ENCODE measurements at places on chromosomes 13 and 19.

DNA sequence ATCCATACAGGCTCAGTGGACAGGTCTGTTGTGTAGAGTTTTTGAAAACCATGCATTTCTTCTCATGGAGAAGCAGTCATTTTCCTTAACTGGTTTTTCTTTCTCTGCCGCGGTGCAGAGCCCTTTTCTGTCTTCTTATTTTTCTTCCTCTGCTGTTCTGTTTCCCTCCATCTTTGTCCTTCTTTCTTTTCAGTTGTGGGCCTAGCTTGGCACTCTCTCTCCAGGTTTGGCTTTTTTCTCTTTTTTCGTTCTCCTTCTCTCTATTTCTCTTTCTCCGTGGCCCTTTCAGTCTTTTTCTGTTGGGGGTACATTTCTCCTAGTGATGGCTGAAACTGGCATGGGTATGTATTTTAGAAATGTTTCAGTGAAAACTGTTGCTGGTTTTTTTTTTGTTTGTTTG is 24.1 kb downstream of the NFIX start:
- DNase-seq: no peak

GRCh38 chr13:100942742-100943141 is 268.1 kb upstream of the TMTC4 start:
- DNase-seq: no peak

GRCh38 chr19:17197666-17198065 is 17.5 kb upstream of the USE1 start:
- no peak for DNase-seq

GRCh38 chr13:29582171-29582570 is 13.3 kb downstream of the SLC7A1 start:
- DNase-seq: no peak

GRCh38 chr19:42465827-42466280 is 23.1 kb upstream of the CXCL17 start:
- no peak for DNase-seq

DNA sequence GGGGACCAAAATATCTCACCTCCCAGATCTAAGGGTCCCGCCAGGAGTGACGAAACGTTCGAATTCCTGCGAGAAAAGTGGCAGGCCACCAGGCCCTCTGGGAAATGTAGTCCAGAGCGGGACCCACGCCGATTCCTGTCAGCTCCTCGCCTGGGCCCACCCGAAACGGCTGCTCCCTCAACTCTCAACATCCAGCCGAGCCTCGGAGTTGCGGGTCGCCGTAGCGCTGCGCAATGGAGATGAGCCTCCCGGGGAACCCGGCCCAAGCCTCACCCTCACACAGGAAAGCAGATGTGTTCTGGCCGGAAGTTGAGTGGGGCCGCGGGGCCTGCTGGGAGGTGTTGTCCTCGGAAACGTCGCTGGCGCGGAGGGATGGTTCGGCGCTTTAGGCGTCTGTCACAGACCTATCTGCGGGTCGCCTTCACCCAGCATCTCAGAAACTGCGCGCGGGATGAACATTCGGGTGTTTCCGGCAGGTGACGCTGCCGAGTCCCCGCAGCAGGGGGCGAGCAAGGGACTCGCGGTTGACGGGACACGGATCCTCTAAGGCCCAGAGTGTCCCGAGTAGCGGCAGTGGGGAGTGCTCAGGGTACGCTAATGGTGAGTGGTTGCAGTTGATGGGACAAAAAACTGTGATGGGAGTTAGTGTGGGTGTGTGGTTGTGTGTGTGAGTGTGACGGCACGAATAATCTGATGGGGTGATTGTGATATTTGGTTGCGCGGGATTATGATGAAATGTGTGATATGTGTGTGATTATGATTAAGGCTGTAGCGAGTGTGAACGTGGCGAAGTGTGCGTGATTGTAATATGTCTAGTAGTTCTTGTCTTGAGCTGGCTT is at the start of the genes ZNF568 and ZNF829:
Gene ZNF568, plus strand, starts transcription at position 341 of the 839 bp plus-strand sequence. CDS start 6,439 bp downstream, outside the sequence.
Gene ZNF829, minus strand, starts transcription at position 300 of the 839 bp plus-strand sequence. CDS start 1,124 bp downstream, outside the sequence.
- peak; percentile 87 for DNase-seq

GRCh38 chr19:805600-806550 is 8.6 kb downstream of the PTBP1 start:
- no peak for DNase-seq

DNA sequence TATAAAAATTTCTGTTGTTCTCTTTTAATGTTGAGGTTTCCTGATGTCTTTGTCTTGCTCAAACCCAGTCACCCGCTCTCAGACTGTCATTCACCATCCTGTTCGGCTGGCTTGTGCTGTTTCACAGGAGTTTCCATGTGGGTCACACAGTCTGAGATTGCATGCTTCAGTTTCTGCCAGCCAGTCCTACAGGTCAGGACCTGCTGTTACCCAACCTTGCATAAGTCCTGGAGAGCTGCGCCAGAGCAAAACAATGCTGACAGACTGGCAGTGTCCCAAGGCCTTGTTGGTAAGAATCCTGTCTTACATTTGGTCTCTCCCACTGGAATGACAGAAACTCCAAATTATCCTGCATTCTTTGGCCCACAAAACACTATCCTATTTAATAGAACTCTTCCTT is 340.0 kb upstream of the SLITRK5 start:
- peak; percentile 23 for DNase-seq

- peak; percentile 91 for DNase-seq
These were observed 1505.1 kb upstream of the SLC10A2 start for GRCh38 chr13:104571161-104571892.

DNA sequence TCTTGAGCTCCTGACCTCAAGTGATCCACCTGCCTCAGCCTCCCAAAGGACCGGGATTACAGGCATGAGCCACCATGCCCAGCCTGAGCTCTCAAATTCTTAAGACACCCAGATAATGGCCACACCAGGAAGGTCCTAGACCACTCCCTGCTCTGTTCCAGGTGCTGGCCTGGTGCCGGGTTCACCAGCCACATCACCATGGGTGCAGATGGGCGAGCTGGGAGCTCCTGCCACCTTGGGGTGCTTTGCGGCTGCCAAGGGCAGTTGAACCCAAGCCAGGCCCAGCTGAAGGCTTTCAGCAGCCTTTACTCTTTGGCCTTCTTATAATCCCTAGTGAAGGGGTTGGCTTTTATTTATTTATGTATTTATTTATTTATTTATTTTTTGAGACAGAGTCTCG is 4.9 kb downstream of the HPN start:
- no peak for DNase-seq

GRCh38 chr13:21256351-21256761 is 79.9 kb downstream of the MRPL57 start:
- DNase-seq: no peak

DNA sequence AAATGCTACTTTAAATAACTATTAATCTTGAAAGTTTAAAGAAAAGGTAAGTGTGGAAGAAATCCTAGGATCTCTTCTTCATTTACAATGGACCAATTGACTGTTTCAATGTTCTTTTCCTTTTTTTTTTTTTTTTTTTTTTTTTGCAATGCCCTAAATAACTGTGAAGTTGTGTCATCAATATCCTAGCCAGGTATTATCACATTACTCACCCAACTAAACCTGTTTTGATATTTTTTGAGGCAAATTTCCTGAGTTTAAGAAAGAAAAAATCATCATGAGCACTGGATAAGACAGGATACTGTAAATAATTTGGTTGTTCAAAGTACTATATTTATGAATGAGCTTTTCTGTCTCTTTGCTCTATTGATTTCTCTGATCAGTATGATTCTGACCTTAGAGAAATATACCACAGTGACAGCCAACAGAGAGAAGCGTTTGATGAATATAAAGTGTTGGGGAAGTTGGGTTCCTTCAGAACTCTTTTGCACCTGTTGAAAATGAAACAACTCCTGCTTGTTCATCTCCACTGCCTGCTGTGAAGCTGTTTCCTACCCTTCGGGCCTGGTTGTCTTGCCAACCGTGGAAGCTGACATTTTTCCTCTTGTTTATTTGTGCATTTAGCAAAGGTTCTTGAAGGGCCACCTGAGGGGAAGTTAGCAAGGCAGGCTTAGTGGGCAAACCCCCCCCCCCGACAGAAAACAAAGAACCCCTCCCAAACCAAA is 1220.5 kb upstream of the SLC10A2 start:
- DNase-seq: peak; percentile 45

GRCh38 chr13:50910485-50910805 is 854 bp downstream of the RNASEH2B start:
- peak; percentile 37 for DNase-seq
